ENCODE measurements at places on chromosomes 11 and 22.

DNA sequence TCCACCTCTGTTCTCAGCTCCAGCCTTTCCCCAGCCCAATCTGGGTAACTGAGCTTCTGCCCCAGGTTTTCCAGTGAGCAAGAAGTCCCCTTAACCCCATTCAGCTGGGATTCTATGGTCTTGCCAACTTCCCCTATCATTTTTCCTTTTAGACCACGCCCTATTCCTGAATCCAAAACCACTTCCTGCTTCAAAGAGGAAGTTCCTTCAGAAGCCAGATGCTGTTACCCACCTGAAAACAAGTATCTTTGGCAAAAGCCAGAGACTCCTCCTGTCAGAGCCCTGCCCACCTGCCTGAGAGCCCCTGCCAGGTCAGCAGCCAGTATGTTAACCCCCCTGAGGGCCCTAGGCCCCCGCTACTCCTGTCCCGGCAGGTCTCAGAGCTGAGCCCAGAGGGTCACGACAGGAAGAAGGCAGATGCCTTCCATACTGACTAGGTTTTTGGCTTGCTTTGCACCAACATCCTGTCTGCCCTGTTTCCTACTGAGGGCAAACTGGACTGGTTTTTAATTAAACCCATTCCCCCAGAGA is 20.3 kb upstream of the MICAL2 start:
- DNase-seq: peak; percentile 62

- no peak for DNase-seq
Observed at GRCh38 chr11:77106321-77106720, 3.7 kb downstream of the OMP start.

DNA sequence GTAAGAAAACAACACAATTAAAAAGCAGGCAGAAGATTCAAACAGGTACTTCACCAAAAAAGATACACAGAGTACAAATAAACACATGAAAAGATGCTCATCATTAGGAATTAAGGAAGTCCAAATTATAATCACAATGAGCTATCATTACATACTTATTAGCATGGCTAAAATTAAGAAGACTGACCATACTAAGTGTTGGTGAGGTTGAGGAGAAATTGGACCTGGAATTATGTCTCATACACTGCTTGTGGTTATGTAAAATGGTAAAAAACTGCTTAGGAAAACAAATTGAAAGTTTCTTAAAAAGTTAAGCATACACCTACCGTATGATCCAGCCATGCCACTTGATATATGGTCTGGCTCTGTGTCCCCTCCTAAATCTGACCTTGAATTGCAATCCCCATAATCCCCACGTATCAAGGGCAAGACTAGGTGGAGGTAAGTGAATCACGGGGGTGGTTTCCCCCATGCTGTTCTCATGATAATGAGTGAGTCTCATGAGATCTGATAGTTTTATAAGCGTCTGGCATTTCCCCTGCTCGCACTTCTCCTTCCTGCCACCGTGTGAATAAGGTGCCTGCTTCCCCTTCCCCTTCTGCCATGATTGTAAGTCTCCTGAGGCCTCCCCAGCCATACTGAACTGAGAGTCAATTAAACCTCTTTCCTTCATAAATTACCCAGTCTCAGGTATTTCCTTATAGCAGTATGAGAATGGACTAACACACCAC is 4.8 kb downstream of the SAAL1 start:
- no peak for DNase-seq

- no peak for DNase-seq
Observed at GRCh38 chr11:27139742-27140367, 99.2 kb downstream of the BBOX1 start.

DNA sequence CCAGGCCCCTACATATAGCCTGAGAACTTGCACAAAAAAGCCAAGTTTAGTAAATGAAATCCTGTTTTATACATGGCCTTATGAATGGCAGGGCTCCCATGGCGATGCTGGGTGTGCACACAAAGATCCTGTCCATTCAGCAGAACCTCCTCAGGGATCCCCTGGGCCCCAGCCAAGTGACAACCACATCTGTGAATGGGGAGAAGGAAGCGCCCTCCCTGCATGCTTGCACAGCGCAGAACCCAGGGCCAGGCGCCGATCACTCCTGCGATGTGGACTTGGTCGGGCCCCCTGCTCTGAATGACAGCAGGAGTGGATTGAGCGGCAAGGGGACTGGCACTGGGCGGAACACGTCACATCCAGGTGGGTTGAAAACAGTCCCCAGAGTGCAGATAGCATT is 4.5 kb upstream of the CDC42EP2 start:
- DNase-seq: peak; percentile 80

DNA sequence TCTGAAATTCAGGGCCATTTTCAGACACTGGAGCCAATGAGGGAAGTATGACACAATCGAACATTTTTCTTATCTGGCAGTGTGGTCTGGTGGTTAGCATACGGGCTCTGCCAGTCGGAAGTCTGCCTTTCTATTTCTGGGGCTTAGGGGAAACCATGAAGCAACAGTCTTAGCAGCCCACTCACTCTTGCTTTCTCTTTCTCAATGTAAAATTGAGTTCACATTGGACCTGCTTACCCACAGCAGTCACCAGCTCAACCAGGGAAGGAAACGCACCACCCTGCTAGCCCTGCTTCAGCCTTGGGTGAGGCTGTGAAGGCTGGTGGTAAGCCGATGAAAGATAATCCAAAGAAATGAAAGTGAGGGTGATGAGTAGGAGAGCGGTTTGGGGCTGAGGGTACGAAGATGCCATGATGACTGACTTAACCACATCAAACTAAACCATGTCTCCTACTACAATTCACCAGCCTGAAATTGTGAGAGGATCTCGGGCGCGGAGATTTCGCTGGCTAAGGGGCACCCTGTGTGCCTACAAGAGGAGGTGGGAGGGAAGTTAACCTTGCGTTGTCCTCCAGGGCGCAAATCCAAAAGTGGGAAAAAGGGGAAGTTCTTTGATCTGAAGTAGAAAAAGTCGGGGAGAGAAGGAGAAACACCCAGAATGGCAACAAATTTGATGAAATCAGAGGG is 2.0 kb upstream of the LMO2 start:
- no peak for DNase-seq

- no peak for DNase-seq
Observed at GRCh38 chr11:67668192-67668551, 6.3 kb downstream of the ALDH3B2 start.

DNA sequence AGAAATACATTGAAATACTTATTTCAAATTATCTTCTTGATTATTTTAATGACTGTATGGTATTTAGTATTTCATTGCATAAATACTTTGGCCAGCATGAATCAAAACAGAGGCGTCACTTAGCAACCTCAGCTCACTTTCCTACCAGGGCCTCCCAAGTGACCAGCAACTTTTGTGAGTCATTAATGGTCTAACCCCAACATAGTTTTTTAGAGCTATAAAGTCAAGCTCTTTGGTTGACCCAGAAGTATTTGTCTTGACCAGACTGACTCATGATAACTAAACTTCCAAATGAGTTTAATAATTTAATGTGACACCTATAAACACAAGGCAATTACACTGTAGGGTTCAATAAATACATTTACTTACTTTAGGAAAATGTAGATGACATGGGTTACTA is 27.9 kb upstream of the RBMXL2 start:
- no peak for DNase-seq

DNA sequence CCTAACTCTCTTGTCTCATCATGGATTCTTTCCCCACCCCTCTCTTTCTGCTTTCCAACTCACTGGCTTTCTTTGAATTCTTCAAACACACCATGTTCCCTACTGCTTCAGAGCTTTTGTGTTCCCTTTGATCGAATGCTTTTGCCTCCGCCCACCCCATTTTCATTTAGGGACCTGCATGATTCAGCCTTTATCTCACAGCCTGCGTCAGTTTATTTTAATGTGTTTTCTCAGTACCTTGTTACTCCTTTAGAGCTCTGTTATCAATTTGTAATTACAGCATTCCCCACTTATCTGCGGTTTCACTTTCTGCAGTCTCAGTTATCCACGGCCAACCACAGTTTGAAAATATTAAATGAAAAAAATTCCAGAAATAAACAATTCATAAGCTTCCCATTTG is 451.3 kb downstream of the METTL15 start:
- DNase-seq: no peak

GRCh38 chr22:46737105-46737975 is 712 bp downstream of the CERK start:
- DNase-seq: peak; percentile 52

DNA sequence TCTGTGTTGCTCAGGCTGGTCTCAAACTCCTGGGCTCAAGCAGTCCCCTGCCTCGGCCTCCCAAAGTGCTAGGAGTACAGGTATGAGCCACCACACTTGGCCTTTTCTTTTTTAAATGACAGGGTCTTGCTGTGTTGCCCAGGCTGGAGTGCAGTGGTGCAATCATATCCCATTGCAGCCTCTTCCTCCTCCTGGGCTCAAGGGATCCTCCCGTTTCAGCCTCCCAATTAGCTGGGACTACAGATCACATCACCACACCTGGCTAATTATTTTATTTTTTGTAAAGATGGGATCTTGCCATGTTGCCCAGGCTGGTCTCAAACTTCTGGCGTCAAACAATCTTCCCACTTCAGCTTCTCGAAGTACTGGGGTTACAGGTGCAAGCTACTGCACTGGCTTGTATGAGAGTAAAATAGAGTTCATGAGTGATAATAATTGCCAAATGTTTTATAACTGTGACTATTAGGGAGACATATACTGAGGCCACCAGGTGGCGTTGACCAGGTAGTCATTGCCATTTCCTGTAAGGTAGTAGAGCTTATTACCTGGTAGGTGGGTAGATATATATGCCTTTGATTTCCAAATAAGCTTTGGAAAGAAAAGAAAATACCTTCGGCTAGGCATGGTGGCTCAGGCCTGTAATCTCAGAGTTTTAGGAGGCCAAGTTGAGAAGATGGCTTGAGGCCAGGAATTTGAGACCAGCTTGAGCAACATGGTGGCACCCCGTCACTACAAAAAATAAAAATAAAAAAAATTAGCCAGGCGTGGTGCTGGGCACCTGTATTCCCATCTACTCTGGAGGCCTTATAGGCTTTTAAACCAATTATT is 5.4 kb downstream of the FDX1 start:
- no peak for DNase-seq

GRCh38 chr11:13277768-13278608 is at the start of gene BMAL1:
BMAL1 (plus strand) TSS chr11:13277790; CDS start chr11:13354309, 76,519 bp downstream.
- no peak for DNase-seq

DNA sequence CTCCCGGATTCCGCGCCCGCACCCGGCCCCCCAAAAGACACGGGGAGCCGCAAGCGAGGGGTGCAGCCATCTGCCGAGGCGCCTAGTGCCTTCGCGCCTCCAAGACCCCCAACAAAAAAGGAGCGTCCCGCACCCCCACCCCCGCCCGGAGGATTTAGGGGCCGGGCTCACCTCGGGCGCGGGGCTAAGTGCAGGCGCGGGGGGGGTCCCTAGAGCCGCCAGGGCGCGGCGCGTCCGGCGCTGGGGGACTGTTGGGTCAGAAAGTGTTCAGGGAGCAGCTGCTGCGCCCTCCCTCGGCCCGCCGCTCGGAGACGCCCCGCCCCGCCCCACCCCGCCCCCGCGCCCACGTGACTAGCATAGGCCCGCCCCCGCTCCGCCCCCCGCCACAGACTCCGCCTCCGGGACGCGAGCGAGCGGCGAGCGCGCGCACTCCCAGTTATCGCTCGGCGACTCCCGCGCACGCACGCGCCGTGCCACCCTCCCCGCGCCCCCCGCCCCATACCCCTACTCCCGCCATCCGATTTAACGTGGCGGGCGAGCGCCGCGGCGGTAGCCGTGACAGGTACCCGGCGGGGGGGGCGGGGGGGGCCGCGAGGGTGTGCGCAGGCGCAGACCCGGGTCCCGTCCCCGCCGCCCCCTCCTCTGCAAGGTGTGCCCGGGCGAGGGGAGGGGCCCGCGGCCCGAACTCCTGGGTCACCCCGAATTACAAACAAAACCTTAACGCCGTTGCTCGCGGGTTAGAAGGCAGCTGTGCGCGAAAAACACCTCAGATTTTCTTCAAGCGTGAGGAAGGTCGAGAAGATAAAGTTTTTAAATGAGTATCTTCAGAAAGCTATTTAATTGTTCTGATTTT is 56.2 kb downstream of the KCNJ4 start:
- DNase-seq: peak; percentile 80

GRCh38 chr11:22130462-22131053 is 62.3 kb upstream of the ANO5 start:
- DNase-seq: peak; percentile 77

DNA sequence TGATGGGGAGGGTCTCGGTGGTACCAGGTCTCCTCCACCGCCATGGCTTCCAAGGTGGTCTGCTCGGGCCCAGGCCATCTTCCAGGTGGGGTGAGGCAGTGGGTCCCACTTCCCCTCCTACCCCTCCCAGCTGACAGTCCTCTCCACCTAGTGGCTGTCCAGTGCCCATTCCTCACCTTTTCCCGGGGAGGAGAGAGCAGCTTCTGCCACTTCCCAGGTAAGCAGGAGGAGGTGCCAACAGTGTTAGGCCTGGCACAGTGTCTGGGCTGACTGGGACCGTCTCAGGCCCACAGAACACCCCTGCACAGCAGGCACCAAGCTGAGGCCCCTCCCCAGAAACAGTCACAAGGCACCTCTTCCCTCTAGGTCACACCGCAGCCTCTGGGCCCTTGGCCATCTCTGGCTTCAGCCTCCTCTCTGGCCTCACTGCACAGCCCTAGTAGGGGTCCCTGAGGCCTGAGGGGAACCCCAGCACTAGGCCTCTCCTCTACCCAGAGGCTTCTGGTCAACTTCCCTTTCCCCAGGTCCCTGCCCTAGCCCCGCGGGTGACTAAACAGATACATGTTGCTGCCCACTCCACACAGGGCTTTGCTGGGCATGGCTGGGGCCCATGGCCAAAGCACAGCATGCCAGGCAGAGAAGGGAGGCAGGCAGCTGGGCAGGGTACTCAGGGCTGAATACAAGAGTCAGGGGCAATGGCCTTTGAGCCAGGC is 2.3 kb upstream of the ANKRD13D start:
- no peak for DNase-seq

- no peak for DNase-seq
Observed at GRCh38 chr11:15179167-15179566, 64.4 kb downstream of the INSC start.

DNA sequence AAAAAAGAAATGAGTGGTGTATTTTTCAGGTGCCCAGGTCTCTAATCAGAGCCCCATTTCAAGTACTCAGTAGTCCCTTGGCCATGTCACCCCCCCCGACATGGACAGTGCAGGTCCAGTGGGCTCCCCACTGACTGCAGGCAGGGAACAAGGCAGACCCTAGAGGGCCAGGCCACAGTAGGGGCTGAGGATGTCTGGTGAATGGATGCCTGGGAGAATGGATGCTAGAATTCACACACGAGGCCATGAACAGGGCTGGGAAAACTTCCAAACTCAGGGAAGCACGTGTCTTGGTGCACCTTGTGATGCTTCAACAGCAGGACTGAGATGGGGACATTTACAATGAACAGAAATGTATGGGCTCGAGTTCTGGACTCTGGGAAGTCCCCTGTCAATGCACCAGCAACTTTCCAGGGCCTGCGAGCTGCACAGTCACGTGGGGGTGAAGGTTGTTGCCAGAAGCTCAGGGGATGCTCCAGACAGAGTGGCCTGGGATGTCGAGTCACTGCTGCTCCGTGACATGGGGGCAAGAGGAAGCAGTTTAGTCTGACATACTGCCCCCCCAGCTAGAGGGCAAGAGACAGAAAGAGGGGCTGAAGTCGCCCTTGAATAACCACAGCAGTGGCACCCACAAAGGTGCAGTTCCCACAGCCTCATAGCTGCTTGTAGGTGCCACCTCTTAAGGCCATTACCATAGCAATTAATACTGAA is 3.1 kb downstream of the APOBEC3G start:
- DNase-seq: no peak
